Body of pancreas (tissue), 4 donors: ENCODE measurements at places on chromosomes 4 and X. TPM values are rescaled to one million over a fixed set of nuclear protein-coding genes. Genes with fewer than 3 reads are reported as not detected.
A peak's percentile ranks its signal among the peaks of the same experiment; 100 is the strongest.

GRCh38 chr4:4356106-4357041 is 30.5 kb upstream of the NSG1 start:
- DNase-seq: no peak

GRCh38 chr4:89077761-89078160 is 20.8 kb upstream of the FAM13A start:
- DNase-seq: no peak

DNA sequence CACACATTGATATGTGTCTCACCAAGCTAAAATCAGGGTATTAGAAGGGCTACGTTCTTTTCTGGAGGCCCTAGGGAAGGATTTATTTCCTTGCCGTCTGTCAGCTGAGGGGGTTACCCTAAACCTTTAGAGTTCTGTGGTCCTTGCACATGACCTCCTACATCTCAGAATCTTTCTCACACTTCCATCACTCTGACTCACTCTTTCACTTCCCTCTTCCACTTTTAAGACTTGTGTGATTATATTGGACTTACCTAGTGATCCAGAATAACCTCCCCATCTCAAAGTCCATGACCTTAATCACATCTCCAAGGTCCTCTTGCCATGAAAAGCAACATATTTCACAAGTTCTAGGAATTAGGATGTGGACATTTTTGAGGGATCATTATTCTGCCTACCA is 53.6 kb upstream of the FUNDC1 start:
- DNase-seq: no peak

DNA sequence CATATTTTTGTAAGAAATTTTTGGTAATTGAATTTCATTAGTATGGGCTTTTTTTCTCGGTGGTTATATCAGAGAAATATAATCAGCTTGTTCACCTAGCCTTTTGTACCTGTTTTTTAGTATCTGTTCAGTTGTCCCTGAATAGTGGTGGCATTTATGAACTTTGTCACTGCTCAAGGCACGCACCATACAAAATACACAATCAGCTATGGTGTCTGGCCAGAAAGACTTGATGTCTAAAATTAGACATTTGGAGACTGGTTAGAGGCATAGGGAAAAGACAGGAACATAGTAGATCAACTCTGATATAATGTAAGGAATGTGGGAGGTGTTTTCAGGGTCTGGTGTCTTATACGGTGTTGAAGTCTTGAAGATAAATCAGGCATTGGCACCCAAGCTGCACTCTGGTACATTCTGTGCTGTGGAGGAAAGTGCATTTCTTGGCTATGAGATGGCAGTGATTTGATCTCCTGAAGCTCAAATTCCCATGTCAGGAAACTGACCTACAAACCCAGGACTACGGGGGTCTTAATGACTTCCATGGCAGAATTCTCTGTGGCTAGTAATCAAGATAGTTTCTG is 3.6 kb downstream of the ART3 start:
- DNase-seq: no peak

- no peak for DNase-seq
Observed at GRCh38 chr4:170697845-170698244, 608.1 kb upstream of the AADAT start.

DNA sequence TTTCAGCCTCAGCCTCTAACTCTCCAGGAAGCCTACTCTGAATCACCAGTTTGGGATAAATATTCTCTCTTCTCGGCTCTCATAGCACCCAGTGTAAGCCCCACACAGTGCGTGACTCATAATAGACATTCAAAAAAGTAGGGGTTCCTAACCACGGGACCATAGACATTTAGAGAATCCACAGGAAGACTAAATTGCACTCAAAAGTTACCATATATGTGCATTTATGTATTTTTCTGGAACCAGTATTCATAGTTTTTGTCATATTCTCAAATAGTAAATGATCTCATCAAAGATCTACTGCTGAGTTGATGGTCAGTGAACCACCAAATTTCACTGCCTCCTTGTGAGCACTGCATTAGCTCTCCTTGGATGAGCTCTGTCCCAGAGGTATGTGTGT is 625.7 kb downstream of the SMARCA1 start:
- DNase-seq: no peak

GRCh38 chrX:129655547-129656249 is 942 bp upstream of the APLN start:
- no peak for DNase-seq

GRCh38 chr4:3765271-3766035 is 732 bp upstream of the ADRA2C start:
- peak; percentile 61 for DNase-seq

GRCh38 chr4:178963446-178964045 is 1521.3 kb upstream of the AGA start:
- DNase-seq: no peak

DNA sequence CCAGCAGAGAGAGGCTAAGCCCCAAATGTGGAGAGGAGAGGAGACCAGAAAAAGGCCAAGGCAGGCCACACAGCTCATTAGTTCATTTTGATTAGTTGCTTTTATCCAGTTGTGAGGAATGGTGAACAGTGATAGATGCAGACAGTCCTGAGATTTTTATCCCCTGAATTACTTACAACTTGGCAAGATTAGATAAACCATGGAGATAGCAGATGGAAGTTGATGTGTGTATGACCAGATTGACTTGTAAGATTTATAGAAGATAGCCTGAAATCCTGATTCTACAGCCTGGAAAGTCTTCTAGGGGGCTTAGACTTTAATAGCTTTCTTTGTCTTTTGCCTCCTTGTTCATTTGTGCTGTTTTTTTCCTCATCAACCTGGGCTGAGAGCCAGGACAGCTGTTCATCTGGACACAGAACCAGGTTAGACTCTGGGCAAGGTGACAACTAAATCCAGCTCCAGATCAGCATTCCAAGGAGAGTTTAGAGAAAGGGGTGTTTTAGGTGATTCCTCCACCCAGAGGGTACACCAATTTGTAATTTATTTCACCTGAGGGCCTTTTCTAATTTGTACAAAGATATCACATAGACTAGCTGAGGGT is 215.5 kb downstream of the SPATA18 start:
- DNase-seq: peak; percentile 66

- DNase-seq: peak; percentile 15
Observed at GRCh38 chr4:42339935-42340406, 57.3 kb upstream of the SHISA3 start.

- DNase-seq: no peak
Observed at GRCh38 chr4:7478665-7479064, 43.9 kb upstream of the PSAPL1 start.

DNA sequence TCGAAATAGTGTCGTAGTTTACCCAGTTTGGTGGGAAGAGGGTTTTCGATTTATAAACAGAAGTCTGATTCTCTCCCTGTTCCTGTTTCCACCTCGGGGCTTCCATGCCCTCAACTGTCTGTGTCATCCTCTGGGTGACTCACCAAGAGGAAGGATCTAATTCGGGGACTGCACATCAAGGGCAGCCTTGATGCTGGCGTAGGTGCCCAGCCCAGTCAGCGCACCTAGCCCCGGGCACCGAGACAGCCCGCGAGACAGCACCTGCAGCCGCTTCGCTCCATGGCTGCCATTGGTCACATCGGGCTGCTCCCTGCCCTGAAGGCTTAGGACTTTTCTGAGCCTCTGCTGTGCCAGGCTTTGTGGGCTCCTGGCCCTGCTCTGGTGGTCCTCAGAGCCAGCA is 7.7 kb downstream of the ABCD1 start:
- no peak for DNase-seq

- no peak for DNase-seq
Observed at GRCh38 chrX:40310447-40310846, 212.7 kb upstream of the BCOR start.

F8A1 gene
- 20.8 TPM for total RNA-seq

ETDA gene
- total RNA-seq: not detected

VEGFD gene
- total RNA-seq: 0.66 TPM

ABLIM2 gene
- total RNA-seq: 20.8 TPM

TCP11X1 gene
- total RNA-seq: not detected

SAGE1 gene
- not detected for total RNA-seq

EFNB1 gene
- total RNA-seq: 10.9 TPM

KLF8 gene
- total RNA-seq: 2.0 TPM

CXCL6 gene
- total RNA-seq: 2.3 TPM

FAM47A gene
- total RNA-seq: not detected
